Thoracic aorta (tissue), 2 donors: ENCODE measurements at places on chromosomes 11 and 22.

GRCh38 chr22:42236268-42236667, 34.2 kb downstream of the TCF20 start:
- DNase-seq = no peak

GRCh38 chr11:6992457-6993417, 27.4 kb downstream of the ZNF214 start:
- no peak for DNase-seq

DNA sequence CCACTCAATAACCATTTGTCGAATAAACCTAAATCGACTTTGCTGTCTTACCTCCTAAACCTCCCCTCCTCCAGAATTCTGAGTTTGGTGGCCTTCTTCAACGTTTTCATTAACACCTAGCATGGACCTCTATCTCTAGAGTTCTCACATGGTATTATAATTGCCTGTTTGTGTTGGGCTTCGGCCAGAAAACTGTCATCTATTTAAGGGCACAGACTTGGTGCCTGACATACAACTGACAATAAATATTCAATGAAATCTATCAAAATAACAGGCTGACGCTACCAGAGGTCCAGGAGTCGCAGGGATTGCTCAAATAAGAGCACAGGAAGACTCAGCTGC, 687 bp downstream of the ALKBH8 start:
- no peak for DNase-seq

DNA sequence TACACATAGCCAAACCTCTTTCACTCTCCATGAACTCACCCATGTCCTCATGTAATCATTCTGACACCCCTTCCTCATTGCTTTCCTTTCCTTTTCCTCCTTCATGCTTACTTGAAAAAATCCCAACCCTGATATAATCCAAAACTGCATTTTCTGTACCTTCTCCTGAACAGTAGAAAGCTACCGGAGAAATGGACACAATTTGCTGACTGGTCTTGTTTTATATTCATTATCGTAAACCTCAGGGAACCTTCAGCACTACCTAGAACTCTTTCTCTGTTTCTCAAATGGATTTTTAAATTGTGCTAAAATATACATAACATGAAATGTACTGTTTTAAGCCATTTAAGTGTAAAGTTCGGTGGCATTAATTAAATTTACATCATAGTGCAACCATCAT, 996.9 kb downstream of the NTM start:
- DNase-seq = no peak
